ENCODE measurements at places on chromosomes 5 and 9.

DNA sequence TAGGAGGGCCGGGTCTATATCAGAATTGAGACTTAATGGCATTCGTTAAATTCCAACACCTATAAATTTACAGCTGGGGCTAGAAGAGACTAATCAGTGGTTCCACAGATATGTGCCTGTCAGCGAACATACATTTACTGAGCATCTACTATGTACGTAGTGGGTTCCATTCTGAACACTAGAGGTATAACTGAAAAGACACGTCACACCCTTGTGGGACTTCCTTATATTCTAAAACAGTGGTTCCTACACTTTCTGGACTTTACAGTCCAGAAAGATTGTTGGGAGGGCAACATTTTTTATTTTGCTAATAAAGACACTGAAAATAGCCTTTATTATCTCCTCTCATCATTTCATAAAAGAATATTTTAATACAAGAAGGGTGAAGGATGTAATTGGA is 140.5 kb downstream of the SCAMP1 start:
- DNase-seq: no peak

GRCh38 chr5:139651043-139651834 is 3.1 kb downstream of the CXXC5 start:
- DNase-seq: no peak

DNA sequence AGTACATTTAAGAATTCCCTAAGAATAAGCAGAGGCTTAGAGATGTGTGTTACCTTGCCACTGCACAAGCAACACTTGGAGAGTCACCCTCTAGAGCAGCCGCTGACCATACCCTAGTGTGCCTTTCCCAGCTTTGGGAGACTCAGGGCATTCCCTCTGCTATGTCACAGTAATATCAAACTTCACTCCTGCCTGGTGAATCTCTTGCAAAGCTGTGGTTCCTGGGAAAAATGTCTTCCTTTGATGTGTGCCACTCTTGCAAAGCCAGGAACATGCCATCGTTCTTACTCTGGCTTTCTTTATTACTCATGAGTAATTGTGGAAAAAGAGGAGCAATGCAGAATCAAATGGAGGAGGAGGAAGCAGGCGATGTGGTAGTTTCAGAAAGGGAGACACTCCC is 173.2 kb downstream of the CCDC192 start:
- no peak for DNase-seq

GRCh38 chr5:57537811-57538210 is 55.2 kb upstream of the ACTBL2 start:
- no peak for DNase-seq

- DNase-seq: no peak
These were observed 7.2 kb upstream of the DNAJB5 start for GRCh38 chr9:34982361-34982760.

DNA sequence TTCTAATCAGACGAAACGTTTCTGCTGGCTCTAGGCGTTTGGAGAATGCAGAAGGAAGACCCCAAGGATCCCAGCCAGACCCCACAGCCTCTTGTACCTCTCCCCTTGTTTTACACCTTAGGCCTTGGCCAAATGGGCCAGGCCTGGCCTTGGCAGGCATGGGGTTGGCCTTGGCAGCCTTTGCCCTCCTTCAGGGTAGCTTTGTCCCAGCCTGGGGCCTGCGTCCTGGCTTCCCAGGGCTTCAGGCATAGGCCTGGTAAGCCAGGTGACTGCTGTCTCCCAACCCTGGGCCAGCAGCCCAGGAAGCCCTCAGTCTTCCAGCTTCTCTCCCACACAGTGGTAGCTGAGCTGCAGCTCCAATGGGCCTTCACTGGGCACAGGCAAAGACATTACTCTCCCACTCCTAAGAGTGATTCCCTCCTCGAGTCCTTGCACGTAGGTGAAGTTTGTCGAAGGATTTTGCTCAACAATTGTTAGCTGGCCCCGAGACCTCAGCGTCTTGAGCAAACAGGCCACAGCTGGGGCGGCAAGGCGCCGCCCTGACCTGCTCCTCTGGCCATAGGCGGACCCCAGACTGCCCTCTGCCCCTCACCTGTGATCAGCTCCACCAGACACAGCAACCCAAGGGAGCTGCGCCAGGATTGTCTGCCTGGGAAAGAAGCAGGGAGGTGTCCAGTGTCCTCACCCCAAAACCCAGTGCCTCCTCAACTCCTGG is 1.1 kb upstream of the PITX1 start:
- no peak for DNase-seq

DNA sequence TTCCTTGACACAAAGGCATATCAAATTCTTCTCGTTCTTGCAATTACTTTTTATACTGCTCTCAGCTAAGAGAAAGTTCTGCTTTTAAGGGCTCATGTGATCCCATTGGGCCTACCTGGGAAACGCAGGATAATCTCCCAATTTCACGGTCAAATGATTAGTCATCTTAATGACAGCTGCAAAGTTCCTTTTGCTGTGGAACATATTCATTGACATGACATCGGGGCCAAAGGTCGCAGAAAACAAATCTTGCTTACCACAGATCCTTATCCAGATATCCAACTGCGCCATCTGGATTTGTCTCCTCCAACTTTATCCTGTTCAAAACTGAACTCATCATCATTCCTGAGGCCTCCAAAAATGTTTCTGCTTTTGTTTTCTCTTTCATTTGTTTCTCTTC is 1085.6 kb upstream of the WWC1 start:
- no peak for DNase-seq

- DNase-seq: no peak
These were observed 39.6 kb downstream of the TRPM6 start for GRCh38 chr9:74848153-74848525.

DNA sequence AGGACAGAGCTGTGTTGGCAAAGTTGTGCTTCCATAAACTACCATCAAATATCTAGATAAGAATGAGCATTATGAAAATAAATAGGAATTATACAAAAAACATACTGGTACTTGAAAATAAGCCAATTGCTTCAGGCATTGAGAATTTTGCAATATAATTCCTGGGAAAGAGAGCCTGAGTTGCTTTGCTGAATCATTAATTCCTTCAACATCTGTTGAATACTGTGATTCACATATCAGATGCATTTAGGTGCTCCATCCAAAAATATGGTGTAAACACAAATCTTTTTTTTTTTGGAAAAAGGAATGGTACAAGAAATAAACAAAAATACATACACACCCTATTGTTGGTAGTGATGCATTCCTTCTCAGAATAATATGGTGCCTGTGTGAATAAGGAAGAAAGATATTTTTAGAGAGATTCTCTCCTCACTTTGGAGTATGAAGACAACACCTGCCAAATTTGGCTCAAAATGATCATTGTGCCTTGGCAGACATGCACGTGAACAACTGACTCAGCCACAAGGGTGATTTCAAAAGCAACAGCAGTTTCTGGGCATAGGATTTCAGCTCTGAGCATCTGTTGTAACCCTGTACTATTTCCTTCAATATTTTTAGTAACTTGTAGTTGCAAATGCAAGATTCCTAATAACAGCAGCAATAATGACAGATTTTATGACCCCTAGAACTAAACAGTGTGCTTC is 96.7 kb downstream of the CAVIN4 start:
- DNase-seq: no peak

DNA sequence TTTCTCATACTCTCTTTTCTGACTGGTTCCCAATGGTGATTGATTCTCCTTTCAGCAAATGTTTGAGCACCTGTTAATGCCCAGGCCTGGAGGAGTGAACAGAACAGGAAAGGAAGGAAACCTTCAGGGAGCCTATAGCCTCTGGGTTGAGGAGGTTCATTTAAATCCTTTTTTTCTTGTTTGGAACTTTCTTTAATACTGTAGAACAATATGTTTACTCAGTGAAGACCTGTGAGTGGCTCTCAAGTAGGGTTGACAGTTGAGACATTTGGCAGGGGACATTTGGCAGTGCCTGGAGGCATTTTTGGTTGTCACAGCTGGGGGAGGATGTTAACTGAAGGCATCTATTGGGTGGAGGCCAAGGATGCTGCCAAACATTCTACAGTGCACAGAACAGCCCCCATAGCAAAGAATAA is 6.1 kb upstream of the FAM120AOS start:
- DNase-seq: no peak

DNA sequence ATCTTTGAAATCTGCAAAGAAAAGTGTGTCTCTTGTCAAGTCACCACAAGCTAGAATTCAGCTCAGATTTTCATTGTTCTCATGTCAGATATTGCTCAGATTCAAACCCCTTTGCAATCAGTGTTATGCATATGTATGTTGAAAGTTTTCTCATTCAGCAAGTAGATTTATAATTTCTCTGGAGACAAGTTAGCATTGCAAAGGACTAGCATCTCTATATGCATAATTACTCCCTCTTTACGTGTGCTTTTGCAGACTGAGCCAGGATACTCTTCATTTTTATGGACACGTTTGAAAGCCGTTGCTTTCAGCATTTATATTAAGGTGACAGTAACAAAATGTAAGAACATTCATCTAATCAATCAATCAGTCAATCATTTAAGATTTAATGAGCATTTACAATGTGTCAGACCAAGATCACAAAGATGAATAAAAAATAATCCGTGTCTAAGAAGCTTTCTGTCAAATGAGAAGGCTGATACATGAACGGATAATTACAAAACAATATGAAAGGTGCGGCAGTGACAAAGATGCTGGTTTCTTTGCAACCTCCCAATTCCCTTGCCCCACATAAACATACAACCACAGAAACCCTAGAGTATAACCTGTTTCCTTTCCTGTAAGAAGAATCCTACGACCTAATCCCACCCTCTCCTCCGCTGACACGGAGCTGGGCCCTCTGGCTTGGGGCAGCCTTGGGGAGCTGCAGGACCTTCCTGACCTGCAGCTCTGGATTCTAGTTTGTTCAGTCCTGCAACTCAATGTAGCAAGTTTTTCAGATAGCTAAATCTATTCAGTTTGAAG is 14.9 kb downstream of the CFAP95 start:
- DNase-seq: no peak

DNA sequence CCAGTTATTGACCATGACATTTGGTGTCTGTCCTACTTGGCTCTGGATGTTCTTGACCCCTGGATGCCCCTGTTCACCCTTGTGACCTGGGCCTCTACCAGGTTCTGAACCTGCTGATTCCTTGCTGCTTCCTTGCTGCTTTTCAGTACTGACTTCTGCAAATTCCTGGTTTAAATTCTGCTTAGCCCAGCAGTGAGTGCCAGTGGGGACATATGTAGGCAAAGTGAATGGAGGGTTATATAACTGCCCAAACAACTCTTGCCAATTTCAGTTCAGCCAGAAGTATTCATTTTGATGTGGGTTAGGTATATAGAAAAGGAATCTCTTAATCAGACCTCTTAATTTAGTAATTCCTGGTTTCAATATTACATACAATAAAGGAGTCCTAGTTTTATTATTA is 220.6 kb downstream of the TAF11L14 start:
- DNase-seq: no peak

DNA sequence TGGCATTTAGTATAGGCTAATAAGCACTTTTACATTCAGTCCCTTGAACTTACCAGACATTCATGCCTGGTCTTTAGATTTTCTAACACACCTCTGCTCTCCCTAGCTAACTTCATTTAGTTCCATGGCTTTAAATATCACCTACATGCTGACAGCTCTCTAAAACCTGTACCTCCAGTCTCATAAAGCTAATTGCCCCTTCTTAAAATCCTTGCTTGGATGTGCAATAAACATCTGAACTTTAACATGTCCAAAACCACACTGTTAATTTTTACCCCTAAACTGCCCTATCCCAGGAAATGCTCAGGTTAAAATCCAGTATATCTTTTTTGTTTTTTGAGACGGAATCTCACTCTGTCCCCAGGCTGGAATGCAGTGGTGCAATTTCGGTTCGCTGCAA is 139.8 kb downstream of the CPLANE1 start:
- DNase-seq: no peak

DNA sequence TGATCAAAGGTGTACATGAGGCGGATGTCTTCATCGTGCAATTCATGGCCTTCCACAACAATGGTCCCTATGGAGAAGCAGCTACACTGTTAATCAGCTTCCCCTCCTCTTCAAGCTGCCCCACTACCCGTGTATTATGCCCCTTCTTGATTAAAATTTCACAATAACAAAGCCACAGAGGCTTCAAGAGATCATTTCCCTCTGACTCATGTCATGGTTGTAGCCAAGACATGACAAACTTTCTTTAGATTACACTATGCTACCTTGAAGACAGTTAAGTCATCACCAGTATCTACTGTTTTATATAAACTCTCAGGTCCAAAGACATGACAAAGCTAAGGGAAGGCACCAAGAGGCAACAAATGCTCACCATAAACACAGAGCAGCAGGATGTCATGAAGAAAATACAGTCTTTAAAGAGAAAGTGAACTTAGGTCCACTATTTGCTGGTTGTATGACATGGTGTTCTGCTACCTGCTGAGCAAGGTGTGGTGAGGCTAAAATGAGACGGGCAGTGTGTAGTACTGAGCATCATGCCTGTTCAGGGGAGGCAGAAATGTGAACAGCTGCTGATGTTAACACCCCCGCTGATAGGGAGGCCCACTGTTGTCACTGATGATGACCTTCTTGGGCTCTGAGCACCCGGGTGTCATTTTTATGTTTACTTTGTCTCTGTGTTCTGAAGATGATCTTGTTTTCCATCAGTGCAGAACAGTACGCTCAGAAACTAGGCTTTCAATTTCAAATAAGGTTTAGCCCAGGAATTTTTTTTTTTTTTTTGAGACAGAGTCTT is 48.3 kb downstream of the IARS1 start:
- DNase-seq: no peak

GRCh38 chr9:35287987-35288632 is 126.3 kb downstream of the UNC13B start:
- no peak for DNase-seq

DNA sequence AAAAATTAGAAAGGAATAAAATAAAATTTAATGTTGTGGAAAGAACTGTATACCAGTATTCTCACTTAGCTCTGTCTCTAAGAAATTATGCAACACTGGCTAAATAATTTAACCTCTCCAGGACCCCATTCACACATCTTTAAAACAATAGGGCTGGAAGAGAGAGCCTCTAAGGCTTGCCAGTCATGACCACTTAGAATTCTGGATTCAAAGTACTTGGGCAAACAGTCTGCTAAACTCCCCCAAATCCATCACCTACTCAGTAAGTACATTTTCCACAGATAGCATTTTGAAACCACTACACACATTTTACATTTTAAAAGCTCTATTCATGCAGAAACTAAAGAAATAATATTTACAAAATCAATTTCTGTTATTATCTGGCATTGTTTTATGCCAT is 291.7 kb downstream of the TMEM167A start:
- no peak for DNase-seq

- no peak for DNase-seq
These were observed 491.1 kb downstream of the KIF4B start for GRCh38 chr5:155504606-155505005.

- no peak for DNase-seq
These were observed 58.8 kb upstream of the GFPT2 start for GRCh38 chr5:180411948-180412347.

DNA sequence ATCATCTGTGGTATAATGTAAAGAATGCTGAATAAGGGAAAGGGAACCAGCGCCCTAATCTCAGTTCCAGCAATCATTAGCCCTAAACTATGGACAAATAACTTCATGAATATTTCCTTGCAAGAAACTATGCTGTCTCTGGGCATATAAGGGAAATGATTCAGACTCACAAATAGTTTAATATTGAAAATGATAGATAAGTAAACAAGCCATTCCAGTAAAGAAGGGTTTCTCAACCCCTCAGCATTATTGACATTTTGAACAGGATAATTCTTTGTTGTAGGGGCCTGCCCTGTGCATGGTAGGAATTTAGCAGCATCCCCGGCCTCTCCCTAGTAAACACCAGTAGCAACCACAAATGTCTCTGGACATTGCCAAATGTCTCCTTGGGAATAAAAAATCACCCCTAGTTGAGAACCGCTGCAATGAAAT is 23.8 kb downstream of the C5 start:
- DNase-seq: no peak
